Right lobe of liver (tissue), 6 donors: ENCODE measurements at places on chromosomes 12 and 14. TPM values are rescaled to one million over a fixed set of nuclear protein-coding genes. Genes with fewer than 3 reads are reported as not detected.

- no peak overlapping the region for H3K27ac ChIP-seq
- H3K4me1 ChIP-seq: no peaks in the 10 kb centered on the region
- no peaks in the 10 kb centered on the region for H3K36me3 ChIP-seq
- H3K27me3 ChIP-seq: no peaks in the 10 kb centered on the region
Measured at GRCh38 chr12:82758749-82759330, 72.1 kb downstream of the TMTC2 start.

- no peak overlapping the region for H3K4me3 ChIP-seq
- no peak overlapping the region for H3K27ac ChIP-seq
- no peaks in the 10 kb centered on the region for H3K4me1 ChIP-seq
- no peaks in the 10 kb centered on the region for H3K36me3 ChIP-seq
Measured at GRCh38 chr14:51368721-51369163, 128.7 kb downstream of the TMX1 start.

Gene EID3
- 4.7 TPM for total RNA-seq

- no peak overlapping the region for H3K27ac ChIP-seq
- H3K4me1 ChIP-seq: no peaks in the 10 kb centered on the region
- H3K36me3 ChIP-seq: no peaks in the 10 kb centered on the region
- H3K27me3 ChIP-seq: no peaks in the 10 kb centered on the region
- no peak overlapping the region for H3K4me3 ChIP-seq
Measured at GRCh38 chr14:82778601-82779000, 1244.9 kb upstream of the SEL1L start.

GRCh38 chr12:25701290-25701689 lies 148.2 kb upstream of the LMNTD1 start:
- DNase-seq: no peak
- H3K4me3 ChIP-seq: no peak overlapping the region
- no peaks in the 10 kb centered on the region for H3K27me3 ChIP-seq
- no peaks in the 10 kb centered on the region for H3K36me3 ChIP-seq

DNA sequence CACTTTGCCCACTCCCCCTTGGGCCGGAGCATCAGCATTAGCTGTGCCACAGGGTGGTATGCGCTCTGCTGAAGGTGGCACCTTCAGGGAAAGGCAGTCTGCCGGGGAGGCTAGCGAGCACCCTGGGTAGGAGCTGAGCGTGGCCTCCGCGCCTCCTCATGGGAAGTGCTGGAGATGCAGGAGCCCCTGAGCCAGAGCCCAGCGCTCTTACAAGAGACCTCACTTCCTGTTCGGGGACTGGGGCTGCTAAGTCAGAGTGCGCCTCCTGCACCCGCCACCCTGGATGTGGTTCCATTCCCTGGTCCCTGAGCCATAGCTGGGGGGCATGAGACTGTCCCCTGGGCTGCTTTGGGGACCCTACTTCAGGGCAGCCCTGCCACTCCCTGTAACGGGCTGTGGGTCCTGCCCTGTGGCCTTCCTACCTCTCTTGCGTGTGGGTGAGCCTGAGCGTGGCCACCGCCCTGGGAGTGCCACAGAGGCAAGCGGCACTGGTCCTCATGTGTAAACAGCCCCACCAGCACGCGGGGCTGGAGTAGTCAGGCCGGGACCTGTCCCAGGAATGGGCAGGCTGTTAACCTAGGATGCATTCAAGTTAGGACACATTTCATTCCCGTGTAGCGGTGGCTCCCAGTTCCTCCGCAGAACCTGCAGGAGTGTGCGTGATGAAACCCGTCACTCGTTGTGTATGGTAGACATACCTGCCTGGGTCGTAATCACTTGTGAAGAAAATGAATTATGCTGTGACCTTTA lies 19.4 kb downstream of the COA8 start:
- no peaks in the 10 kb centered on the region for H3K27me3 ChIP-seq
- no peak for DNase-seq
- H3K4me3 ChIP-seq: no peak overlapping the region

Gene SLC38A4
- 408 TPM for total RNA-seq

DNA sequence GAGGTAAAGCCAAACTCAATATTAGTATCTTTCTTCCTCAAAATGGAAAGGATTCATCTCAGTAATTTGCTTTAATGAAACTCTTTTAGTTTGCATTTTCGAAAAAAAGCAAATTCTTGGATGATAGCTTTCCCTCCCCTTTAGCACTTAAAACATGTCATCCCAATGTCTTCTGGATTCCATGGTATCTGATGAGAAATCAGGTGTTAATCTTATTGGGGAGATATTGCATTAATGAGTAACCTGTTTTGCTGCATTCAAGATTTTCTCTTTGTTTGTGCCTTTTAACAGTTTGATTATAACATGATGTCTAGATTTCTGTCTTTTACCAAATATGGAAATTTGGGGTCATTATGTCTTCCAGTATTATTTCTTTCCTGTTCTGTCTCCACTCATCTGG lies 405.1 kb upstream of the FOXG1 start:
- H3K36me3 ChIP-seq: no peaks in the 10 kb centered on the region
- no peak overlapping the region for H3K4me3 ChIP-seq
- H3K4me1 ChIP-seq: no peaks in the 10 kb centered on the region
- no peak for DNase-seq

DNA sequence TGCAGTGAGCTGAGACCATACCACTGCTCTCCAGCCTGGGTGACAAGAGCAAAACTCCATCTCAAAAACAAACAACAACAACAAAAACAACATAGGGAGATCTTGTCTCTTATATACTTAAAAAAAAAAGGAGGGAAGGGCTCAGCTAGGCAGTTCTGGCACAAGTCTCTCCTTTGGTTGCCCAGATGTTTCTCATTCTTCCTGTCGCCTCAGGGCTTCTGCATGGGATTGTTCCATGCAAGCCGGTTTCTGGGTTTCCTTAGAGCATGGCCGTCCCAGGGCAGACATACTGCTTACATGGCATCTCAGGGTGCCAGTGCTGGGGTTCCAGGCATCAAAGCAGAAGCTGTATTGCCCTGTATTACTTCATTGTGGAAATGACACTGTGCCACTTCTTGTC lies 5.2 kb upstream of the SLC8B1 start:
- H3K27me3 ChIP-seq: no peaks in the 10 kb centered on the region
- no peaks in the 10 kb centered on the region for H3K4me1 ChIP-seq
- no peak overlapping the region for H3K4me3 ChIP-seq
- no peak overlapping the region for H3K27ac ChIP-seq
- DNase-seq: no peak

- H3K4me1 ChIP-seq: no peaks in the 10 kb centered on the region
- DNase-seq: no peak
- no peaks in the 10 kb centered on the region for H3K36me3 ChIP-seq
- H3K4me3 ChIP-seq: no peak overlapping the region
- H3K27me3 ChIP-seq: no peaks in the 10 kb centered on the region
Measured at GRCh38 chr12:78914859-78915331, 50.3 kb downstream of the SYT1 start.

GRCh38 chr14:86346818-86347384 lies 817.0 kb downstream of the FLRT2 start:
- no peak overlapping the region for H3K27ac ChIP-seq
- no peaks in the 10 kb centered on the region for H3K36me3 ChIP-seq
- no peak overlapping the region for H3K4me3 ChIP-seq
- no peaks in the 10 kb centered on the region for H3K27me3 ChIP-seq

Gene GPRC5A
- total RNA-seq: 0.39 TPM

DNA sequence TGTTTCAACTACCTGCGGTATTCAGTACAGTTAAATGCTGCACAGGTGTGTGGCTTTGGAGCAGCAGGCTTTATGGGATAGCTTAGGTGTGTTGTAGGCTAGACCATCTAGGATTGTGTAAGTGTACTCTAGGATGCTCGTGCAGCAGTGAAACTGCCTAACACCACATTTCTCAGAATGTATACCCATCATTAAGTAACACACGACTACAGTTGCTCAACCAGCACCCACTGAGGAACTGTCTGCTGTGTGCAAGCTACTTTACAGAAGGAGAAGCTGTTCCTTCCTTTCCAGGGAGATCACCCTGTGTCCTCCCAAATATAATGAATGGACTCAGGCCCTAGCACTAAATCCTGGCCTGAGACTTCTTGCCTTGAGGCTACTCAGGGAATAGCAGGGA lies 94.8 kb downstream of the SLC24A4 start:
- no peak overlapping the region for H3K27ac ChIP-seq
- no peak for DNase-seq
- H3K4me1 ChIP-seq: no peaks in the 10 kb centered on the region
- H3K36me3 ChIP-seq: no peaks in the 10 kb centered on the region

DNA sequence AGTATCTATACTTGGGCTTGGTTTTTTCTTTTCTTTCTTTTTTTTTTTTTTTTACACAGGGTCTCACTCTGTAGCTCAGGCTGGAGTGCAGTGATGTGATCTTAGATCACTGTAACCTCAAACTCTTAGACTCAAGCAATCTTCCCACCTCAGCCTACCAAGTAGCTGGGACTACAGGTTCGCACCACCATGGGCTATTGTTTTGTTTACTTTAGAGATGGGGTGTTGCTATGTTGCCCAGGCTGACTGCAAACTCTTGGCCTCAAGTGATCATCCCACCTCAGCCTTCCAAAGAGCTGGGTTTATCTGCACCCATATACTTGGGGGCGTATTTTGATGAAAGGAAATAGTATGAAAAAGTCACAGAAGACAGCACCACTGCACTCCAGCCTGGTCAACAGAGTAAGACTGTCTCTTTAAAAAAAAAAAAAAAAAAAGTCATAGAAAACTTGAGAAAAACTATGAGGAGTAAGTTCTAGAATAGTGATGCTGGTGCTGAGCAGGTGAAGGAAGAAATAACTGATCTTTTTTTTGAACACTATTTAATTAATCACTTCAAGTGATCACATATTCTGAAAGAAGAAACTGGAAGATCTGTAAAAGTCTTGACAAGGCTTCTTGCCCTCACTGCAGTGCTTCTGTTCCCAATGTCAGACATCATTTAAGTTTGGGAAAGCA lies 53.8 kb upstream of the NPFF start:
- no peaks in the 10 kb centered on the region for H3K36me3 ChIP-seq
- no peak overlapping the region for H3K4me3 ChIP-seq
- no peaks in the 10 kb centered on the region for H3K27me3 ChIP-seq
- DNase-seq: no peak
- H3K27ac ChIP-seq: no peak overlapping the region

DNA sequence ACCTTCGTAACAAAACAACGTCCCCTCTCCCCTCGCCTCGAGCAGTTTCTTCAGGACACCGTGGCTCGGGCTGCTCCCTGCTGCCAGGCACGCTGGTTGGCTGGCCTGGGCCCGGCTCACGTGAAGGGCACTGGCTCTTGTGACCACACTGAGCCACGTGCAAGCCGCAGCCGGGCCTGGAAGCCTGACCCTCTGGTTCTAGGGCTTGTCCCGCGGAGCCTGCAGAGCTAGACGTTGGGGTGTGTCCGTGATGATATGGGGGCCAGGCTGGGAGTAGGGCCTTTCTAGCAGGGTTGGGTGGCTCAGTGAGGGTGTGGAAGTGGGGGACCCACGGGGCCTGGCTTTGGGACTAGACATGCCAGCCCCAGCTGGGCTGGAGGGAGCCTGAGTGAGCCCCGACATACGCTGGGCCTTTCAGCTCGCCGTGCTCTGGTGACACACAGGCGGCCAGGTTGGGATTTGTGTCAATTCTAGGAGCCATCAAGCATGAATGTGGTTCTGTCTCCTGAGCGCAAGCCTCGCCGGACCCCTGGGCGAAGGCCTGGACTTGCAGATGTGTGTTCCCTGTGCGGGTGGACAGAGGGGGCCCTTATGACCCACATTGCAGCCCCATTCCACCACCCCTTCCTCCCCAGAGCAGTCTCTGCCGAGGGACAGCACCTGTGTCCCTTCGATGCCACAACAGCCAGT lies 13.6 kb upstream of the AMN start:
- no peaks in the 10 kb centered on the region for H3K27me3 ChIP-seq
- no peak overlapping the region for H3K4me3 ChIP-seq
- H3K36me3 ChIP-seq: peaks cover 9% of the 10 kb centered on the region
- no peak for DNase-seq

DNA sequence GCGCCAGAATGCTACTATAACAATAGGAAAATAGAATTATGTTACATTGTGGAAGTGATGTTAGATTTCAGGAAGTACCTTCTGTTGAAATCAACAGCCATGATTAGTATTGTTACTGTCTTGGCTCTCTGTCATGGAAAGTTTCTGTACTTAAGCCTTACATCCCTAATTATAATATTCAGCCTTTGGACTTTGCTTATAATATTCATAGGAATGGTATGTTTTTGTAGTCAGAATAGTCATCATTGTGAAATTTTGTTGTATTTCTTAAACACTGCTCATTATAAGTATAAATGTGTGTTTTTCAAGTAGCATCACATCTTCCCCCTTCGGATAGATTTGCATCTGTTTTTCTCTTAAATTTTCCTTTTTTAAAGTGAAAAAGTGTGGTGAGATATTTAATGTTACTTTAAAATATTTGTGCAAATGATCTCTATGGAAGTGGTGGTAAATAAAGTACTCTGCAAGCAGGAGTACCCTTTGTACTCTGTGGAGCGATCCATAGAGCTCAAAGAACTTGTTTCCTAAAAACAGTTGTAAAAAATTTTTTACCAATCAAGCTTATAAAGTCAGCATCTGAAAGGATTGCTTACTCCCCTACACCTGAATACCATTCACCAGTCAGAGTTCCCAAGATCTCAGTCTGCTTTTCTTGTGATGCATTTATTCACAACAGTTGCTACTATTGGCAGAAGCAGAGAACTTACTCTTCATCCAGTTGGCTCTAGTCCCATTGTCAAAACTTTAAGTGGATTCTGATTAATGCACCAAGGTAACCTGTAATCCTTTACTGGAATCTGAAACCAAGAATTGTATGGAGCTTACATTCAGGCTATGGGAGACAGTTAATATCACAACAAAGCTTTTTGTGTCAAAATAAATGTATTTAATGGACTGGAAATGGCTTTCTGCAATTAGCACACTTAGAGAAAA lies 87.8 kb downstream of the RIC8B start:
- no peak for DNase-seq
- H3K36me3 ChIP-seq: no peaks in the 10 kb centered on the region
- H3K27me3 ChIP-seq: no peaks in the 10 kb centered on the region

GRCh38 chr12:2247596-2247995 lies 194.8 kb downstream of the CACNA1C start:
- H3K36me3 ChIP-seq: no peaks in the 10 kb centered on the region
- no peak overlapping the region for H3K27ac ChIP-seq
- DNase-seq: no peak
- no peaks in the 10 kb centered on the region for H3K27me3 ChIP-seq
- H3K4me1 ChIP-seq: no peaks in the 10 kb centered on the region

GRCh38 chr12:20798554-20798953 lies 12.0 kb upstream of the SLCO1B3 start:
- no peak overlapping the region for H3K27ac ChIP-seq
- no peak for DNase-seq
- no peaks in the 10 kb centered on the region for H3K36me3 ChIP-seq
- H3K27me3 ChIP-seq: no peaks in the 10 kb centered on the region

GRCh38 chr14:89615421-89615820 lies 198.4 kb upstream of the FOXN3 start:
- no peaks in the 10 kb centered on the region for H3K36me3 ChIP-seq
- no peak overlapping the region for H3K27ac ChIP-seq
- H3K4me1 ChIP-seq: peaks cover 9% of the 10 kb centered on the region
- H3K27me3 ChIP-seq: no peaks in the 10 kb centered on the region

GRCh38 chr14:81385886-81386285 lies 14.2 kb downstream of the STON2 start:
- H3K4me3 ChIP-seq: no peak overlapping the region
- no peak for DNase-seq
- H3K27ac ChIP-seq: no peak overlapping the region

GRCh38 chr12:44875417-44875953 lies 630 bp downstream of the NELL2 start:
- H3K4me1 ChIP-seq: peaks cover 9% of the 10 kb centered on the region
- DNase-seq: no peak
- H3K36me3 ChIP-seq: no peaks in the 10 kb centered on the region
- no peak overlapping the region for H3K27ac ChIP-seq
- H3K27me3 ChIP-seq: no peaks in the 10 kb centered on the region

- no peaks in the 10 kb centered on the region for H3K27me3 ChIP-seq
- no peaks in the 10 kb centered on the region for H3K4me1 ChIP-seq
- no peak for DNase-seq
- no peak overlapping the region for H3K4me3 ChIP-seq
- no peaks in the 10 kb centered on the region for H3K36me3 ChIP-seq
- H3K27ac ChIP-seq: no peak overlapping the region
Measured at GRCh38 chr12:132375747-132376463, 46.5 kb upstream of the GALNT9 start.
